GM13976 (cell line): ENCODE measurements at places on chromosomes 5 and 9.

DNA sequence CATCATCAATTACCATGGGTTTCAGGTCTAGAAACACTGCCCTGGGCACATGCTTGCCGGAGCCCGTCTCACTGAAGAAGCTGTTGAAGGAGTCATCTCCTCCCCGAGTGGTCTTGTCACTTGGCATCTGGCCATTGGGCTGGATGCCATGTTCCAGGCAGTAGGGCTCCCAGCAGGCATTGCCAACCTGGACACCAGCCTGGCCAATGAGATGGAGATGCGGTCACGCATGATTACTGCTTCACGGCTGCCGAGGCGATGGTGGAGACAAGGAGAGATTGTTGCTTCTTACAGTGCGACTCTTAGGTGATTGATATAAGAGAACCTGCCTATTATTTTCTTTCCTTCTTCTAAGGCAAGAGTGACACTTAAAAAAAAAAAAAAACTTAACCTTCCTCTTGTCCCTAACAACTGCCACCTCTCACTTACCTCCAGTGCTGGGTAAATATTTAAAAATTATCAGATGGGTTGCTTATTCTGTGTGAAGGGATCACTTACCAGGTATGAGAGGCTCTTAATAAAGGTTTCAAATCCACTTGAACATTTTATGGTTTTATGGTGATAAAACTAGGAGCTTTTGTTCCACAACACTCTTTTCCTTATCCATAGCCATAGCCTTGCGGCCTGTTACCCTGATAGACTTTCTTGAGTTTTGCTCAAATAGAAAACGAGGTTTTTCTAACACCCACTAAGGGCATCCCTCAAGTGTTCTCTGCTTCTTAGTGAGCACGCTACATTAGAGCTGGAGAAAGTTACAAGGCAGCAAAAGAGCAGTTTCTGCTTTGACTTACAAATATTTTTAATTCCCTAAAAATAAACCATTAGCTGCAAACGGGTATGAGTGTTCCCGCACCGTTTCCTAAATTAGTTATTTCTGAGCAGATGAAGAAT is 41.2 kb downstream of the NIM1K start:
- DNase-seq: no peak

- DNase-seq: no peak
These were observed 157.8 kb upstream of the RASEF start for GRCh38 chr9:83220730-83221129.

DNA sequence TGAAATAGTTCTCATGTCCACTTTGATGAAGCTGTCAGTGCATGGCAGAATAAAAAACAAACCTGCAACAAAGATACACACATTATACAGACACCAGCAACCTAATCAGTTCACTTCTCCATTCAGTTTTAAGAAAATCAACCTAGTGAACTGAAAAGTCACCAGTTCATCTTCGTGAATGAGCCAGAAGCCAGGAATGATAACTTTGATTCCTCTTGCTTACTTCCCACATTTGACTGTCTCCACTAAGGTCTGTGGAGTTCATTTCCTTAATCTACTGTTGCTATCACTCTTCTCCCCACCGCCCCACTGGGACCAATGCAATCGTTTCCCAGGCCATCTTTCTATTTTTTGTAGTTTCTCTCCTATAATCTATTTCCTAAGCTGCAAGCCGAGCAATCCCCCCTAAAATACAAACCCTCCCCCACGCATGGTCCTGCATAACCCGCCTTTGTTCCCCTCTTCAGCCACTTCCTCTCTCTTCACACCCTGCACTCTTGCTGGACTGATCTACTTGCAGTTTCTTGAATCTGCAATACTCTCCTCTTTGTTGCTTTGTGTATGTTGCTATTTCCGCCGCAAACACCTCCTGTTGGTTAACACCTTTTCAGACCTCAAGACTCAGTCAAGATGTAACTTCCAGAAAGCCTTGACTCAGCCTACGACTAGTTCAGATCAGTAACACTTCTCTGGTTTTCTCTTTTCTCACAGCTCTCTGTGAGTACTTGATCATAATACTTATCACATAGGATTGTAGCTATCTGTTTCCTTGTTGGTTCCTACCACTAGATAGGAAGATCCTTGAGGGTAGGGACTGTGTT is 16.6 kb downstream of the STOM start:
- peak; percentile 66 for DNase-seq

DNA sequence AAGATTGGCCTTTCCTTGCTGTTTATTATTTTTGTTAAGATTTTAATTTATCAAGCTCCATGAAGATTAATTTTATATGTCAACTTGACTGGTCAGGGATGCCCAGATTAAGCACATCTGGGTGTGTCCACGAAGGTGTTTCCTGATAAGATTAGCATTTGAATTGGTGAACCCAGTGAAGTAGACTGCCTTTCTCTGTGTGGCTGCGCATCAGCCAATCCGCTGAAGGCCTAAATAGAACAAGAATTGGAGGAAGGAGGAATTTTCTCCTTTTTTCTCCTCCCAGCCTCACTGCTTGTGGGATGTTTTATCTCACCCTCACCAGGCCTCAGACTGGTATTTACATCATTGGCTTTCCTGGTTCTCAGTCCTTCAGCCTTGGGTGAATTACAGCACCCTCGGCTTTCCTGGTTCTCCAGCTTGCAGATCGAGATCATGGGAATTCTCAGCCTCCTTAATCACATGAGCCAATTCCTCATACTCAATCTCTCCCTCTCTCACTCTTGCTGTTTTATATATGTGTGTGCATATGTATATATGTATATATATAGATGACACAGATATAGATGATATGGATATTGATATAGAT is 135.4 kb upstream of the SPEF2 start:
- no peak for DNase-seq

- no peak for DNase-seq
These were observed 133.0 kb upstream of the PTCH1 start for GRCh38 chr9:95649801-95650213.

GRCh38 chr9:100063185-100063584 is 35.6 kb downstream of the ERP44 start:
- no peak for DNase-seq

DNA sequence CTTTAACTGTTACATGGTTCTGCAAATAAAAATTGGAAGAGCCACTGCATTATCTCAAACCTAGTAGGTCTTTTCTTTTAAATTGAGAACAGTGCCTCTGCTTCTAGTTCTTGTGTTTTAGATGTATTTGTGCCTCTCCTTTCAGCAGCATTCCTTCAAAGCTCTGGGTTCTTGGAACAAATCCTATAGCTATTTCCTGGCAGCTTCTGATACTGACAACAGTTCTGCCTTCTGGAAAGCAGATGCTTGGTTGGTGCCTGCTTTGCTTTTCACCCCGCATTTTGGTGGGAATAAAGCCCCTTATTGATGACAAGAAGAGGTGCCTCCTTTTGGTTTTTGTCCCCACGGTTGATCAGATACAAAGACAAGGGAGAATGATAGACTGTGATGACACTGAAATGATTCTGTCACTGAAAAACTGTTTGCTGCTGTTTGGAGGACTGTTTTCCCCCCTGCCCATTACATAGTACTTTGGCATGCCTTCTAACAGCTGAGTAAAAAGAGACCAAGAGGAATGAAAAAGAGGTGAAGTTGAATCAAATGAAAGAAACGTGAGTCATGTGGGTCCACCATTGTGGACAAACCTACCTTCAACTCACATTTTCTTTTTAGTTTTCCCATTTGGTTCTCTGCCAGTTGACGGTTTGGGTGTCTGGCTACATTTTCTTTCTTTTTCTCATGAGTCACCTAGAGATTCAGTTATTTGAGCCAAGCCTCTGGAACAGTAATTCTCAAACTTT is 5.6 kb downstream of the PTCD2 start:
- no peak for DNase-seq

- no peak for DNase-seq
These were observed 81.7 kb downstream of the ITGA1 start for GRCh38 chr5:52869391-52869790.

DNA sequence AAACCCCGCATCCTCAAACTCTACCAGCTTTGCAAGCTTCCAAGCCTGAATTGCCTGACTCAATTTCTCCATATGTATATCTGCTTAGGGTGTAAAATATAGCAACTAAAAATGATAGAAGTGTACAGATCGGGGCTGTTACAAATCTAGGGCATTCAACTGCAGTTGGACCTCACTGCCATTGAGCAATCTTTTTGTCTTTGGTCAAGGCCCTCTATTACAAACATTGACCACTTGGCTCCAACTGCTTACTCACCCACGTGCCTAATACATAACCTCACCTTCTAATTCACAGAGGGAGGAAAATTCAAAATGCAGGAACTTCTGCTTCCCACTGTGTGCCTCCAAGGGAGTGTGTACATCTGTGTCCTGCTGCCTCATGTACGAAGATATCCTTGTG is 10.0 kb downstream of the LRRC70 start:
- DNase-seq: no peak

GRCh38 chr9:70389621-70390266 is 24.7 kb downstream of the KLF9 start:
- DNase-seq: no peak

DNA sequence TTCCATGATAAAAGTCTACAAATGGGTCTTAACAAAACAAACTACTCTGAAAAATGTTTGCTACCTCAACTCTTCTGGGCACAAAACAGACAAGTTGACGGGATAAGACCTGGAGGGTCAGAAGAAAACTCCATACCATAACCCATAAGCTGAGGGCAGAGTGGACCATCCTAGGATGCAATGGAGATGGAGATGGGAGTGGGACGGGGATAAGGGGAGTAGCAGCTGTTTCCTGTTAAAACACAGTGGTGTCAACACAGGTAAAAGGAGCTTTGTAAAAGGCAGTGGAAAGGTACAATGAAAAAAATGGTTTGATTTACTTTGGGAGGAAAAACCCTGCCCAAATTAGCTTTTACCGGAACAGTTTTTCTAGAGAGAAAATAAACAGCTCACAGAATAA is 41.6 kb downstream of the CEMIP2 start:
- DNase-seq: no peak

- peak; percentile 66 for DNase-seq
These were observed 796 bp upstream of the GADD45G start for GRCh38 chr9:89603767-89604665.
